ENCODE measurements at places on chromosomes 2 and 18.

- DNase-seq, result no peak
These were observed 2.4 kb downstream of the RAB17 start for GRCh38 chr2:237588044-237588696.

GRCh38 chr2:64214281-64215115 lies 70.3 kb upstream of the PELI1 start:
- DNase-seq, result peak; percentile 36

- no peak for DNase-seq
These were observed 575.6 kb downstream of the CPS1 start for GRCh38 chr2:211132046-211132445.

DNA sequence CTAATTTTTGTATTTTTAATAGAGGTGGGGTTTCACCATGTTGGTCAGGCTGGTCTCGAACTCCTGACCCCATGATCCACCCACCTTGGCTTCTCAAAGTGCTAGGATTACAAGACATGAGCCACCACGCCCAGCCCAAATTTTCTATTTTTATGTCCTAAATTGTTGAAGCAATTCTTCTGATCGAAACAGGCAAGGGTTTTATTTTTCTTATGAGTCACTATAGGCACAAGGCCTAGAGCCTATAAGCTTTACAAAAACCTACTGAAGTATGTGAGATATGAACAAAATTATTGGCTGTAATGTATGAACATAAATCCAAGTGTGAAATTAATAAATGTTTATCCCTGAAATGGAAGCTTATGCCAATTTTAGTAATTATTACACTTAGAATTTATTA lies 464.2 kb upstream of the NRP2 start:
- peak; percentile 63 for DNase-seq

GRCh38 chr2:127039387-127040031 lies 67.4 kb downstream of the BIN1 start:
- no peak for DNase-seq

DNA sequence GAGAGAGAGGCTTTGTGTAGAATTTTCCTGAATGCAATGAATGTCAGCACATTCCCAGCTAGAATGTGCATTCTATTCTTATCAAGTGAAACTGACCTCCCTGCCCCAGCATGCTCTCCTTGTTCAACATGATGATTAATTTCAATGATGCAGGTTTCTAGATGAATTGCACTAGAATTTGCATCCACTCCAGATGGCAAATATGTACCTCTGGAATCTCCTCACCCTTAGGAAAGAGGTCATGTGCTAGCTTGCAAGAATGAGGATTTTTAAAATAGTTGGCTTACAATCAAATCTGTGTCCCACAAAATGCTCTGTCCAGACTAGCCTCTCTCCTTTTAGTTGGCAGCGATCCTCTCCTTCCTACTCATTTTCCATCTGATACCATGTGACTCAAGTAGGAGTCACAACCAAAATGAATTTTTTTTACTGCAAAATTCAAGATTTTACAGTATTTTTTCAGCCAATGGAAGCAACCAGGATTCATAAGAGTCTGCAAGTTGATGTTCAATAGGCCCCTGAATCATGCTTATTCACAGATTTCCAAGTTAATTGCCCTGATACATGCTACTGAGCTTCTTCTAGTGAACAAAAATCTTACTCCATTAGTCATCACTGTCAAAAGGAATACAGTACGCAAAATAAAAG lies 21.0 kb upstream of the STAT4 start:
- DNase-seq, result peak; percentile 99

DNA sequence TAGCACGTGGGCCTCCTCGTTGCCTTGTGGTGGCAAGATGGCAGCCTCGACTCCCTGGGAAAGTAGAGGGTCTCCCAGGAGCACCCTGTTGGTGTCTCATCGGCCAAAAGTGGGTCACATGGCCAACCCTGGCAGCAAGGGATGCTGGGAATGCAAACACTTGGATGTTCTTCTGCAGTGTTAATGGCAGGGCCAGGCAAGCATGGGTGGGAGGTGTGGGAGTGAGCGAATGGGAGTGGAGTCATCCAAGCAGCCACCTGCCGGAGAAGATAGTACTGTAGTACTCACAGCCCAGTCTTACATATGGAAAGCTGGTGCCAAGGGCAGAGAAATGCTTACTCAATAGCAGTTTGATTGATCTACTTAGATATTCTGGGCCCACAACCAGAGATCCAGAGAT lies 122.2 kb downstream of the INHBB start:
- no peak for DNase-seq

DNA sequence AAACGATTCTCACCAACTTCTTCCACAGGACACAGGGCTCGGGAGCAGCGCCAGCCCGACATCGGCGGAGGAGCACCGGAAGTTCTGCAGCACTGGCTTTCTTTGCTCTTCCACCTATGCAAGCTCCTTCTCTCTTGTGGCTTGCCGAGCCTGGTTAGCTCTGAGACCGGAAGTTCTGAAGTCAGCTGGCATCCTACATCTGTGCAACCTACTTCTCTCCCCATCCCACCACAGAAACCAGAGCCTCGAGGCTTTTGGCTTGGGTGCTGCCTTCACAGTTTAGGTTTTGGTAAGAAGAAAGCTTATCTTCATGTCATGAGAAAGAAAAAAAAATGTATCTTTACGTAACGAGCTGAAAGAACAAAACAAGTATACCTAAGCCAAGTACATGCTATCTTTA lies 111.7 kb downstream of the ANKRD44 start:
- DNase-seq, result no peak

DNA sequence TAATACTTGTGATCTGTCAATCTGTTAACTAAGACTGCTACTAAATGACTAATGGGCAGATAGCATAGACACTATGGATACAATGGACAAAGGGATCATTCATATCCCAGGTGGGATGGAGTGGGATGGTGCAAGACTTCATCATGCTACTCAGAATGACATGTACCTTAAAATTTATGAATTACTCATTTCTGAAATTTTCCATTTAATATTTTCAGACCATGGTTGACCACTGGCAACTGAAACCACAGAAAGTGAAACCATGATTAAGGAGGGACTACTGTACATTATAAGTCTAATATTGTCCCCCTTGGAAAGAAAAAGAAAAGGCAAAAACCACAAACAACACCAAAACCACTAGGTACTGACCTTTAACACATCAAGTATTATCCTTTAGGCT lies 247.0 kb upstream of the SYT4 start:
- DNase-seq, result no peak

- DNase-seq, result peak; percentile 82
These were observed 407.1 kb downstream of the SLC4A3 start for GRCh38 chr2:220034426-220035130.

DNA sequence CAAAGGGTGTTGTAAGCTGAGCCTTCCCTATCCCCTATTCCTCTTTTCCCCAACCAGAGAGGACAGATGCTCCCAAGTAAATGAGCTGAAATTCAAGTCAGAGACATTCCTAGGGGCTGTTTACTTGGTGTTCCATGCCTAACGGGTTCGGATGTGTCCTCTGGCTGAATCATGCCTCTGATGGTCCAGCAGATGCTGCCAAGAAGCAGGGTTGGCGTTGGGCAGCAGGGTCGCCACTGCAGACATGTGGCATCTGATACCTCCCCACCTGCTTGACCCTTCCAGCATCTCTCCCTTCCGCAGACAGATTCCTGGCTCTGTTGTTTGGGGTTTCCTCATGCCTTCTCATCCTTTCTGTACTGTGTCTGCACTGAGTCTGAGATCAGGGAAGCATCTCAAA lies 108.3 kb downstream of the HNRNPLL start:
- DNase-seq, result no peak

- no peak for DNase-seq
These were observed 49.2 kb downstream of the DNER start for GRCh38 chr2:229665158-229665557.

DNA sequence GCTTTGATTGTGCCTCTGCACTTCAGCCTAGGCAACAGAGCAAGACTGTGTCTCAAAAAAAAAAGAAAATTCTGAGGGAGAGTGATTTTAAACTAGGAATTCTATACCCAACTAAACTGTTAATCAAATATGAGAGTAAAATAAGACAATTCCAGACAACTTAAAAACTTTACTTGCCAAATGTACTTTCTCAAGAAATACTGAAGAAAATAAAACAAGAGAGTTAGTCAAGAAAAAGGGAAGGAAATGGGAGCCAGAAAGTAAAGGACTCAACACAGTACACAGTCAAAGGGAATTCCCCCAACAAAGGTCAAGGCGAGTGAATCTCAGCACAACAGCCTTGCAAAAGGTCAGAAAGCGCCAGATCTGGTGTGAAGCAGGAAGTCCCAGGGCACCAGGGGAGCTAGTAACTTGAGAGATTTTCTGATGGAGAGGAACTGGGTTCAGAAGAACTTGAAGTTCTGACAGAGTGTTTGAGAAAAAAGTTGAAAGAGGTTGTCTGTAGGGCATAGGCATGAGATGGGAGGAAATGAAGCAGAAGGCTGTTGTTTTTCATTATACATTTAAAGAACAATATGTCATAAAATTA lies 22.6 kb upstream of the TBC1D8 start:
- DNase-seq, result no peak

GRCh38 chr18:80037869-80038630 lies 3.8 kb downstream of the RBFA start:
- no peak for DNase-seq

- DNase-seq, result no peak
These were observed 39.7 kb upstream of the MMADHC start for GRCh38 chr2:149627111-149627801.

DNA sequence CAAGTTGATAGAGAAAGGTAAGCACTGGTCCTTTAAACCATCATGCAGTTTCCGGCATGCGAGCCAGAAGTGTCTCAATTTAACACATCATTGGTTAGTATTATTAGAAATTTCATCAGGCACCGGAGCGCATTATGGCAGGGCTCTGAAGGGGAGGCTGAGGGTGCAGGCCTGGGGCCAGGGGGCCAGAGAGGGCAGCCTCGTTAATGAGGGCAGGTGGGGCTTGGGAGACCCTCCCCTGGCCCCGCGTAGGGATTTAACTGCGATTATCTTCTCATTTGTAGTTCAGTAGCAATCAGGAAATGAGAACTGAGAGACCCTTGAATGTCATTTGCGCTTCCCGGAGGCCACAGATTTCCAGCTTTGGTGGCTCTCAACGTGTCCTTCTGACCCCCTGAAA lies 246.4 kb downstream of the KLHL29 start:
- DNase-seq, result no peak

DNA sequence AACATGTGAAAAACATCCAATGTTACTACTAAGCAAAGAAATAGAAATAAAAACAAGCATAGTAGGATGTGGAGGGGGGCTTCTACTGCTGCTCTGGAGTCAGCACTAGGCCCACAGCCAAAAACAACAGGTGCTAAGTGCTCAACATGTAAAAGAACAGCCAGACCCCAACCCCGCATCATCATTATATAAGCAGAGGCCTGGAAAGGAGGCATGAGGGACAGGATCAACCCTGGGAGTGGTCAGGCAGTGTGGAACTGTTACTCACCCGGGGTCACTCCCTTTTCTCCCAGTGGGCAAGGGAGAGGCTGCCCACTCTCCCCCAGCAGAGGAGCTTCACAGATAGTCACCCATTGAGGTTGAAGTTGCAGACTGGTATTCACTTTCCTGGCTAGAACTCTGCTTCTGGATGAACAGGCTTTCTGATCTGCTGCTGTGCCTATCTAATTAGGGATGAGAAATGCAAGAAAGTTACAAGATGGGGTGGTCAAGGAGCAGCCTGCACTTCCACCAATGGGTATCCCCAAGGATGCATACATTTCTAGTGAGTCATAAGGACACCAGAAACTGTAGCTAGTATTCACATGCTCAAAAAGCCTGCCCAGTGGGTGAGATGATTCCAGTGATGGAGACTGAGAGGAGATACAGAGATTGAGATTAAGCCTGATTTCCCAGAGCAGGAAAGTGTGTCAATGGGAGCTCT lies 480.1 kb upstream of the TCF4 start:
- peak; percentile 88 for DNase-seq

DNA sequence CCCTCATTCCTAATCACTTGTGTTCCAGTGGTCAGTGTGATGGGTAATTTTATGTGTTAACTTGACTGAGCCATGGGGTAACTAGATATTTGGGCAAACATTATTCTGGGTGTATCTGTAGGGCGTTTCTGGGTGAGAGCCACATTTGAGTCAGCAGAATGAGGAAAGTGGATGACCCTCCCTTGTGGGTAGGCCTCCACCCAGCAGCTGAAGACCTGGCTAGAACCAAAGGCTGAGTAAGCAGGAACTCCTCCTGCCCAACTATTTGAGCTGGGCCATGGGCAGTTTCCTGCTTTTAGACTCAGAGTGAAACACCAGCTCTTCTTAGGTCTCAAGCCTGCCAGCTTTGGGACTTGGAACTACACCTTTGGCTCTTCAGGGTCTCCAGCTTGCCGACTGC lies 141.8 kb downstream of the ACKR3 start:
- peak; percentile 60 for DNase-seq

GRCh38 chr2:164538240-164538866 lies 82.9 kb downstream of the GRB14 start:
- DNase-seq, result peak; percentile 52

DNA sequence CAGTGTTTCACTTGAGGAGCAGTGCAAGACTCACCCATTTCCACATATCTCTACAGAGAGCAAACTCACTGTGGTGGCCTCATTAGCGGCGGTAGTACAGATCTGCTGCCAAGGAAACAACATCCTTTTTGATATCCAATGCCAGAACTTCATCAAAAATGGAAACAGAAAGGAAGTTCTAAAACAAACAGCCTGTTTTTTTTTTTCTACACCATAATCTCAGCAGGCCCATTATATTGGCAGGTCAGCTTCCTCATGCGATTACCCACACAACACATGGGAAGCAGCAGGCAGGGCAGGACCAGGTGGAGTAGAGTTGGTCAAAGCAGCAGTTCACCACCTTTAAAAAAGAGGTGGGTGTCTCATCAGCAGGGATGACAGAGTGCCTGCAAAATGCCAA lies 678.9 kb upstream of the CELF4 start:
- DNase-seq, result no peak

- DNase-seq, result no peak
These were observed 451.7 kb upstream of the SMIM21 start for GRCh38 chr18:75879196-75879595.

- no peak for DNase-seq
These were observed 89.9 kb downstream of the PTPRM start for GRCh38 chr18:7657050-7657449.

- no peak for DNase-seq
These were observed 180.6 kb upstream of the GLI2 start for GRCh38 chr2:120555092-120555491.

GRCh38 chr2:88530081-88530480 lies 77.6 kb upstream of the FOXI3 start:
- no peak for DNase-seq

GRCh38 chr2:99787769-99788382 lies 298.1 kb upstream of the REV1 start:
- no peak for DNase-seq

Measured in fibroblast of skin of right biceps (primary cell).